ENCODE measurements at places on chromosomes 7 and 10.

- DNase-seq, result no peak
Measured at GRCh38 chr10:84188815-84189214, 5.5 kb upstream of the CDHR1 start.

DNA sequence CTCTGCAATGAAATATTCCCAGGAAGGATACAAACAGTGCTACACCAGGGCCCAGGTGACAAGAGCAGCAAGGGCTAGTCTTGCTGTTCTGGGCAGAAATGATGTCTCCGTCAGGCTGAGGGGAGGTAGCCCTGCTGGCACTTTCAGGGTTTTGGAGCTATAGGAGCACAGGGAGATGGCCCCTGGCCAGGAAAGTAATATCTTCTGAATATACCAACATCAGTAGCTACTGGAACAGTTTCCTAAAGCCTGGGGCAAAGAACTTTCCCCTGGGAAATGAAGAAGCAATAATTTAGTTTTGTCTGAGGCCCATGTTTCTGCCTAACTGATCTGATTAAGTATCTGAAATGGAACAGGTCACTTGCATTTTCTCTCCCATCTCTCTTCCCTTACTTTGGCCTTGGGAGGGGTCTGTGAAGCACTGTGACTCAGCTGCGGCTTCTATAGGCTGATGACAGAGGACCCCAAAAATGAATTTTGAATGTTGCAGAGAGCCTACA, 489.1 kb upstream of the PODXL start:
- DNase-seq, result no peak

DNA sequence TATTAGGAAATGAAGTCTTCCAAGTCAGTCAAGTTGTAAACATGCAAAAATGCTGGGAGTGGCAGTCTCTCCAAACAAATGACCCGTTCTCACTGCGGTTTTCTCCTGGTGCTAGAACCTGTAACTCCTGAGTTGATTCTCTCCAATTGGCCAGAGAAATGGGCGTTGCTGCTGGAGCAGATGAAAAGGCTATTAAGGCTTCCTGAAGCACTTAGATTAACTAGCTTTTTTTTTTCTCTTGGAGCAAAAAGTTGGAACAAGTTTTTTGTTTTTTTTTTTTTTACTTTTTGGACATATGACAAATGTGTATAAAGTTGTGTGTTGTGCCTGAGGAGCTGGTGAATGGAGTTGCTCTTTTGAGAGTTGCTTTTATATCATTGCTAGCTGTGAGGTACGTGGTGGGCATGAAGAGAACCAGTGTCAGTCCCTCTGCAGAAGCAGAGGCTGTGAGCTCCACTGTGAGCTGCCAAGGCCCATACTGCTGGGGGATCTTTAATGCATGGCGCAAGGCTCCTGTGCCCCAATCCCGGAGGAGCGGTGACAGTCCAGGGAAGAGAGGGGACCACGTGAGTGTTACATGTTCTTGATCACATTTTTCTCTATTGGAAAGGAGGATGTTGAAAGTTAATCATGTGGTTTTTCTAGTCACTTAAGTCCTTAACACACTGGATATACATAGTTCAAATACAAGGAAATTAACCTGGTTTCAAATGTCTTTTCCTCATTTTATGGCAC, 393.6 kb upstream of the GALNT17 start:
- DNase-seq, result no peak

GRCh38 chr10:484925-485661, 204.4 kb downstream of the DIP2C start:
- DNase-seq, result no peak

- no peak for DNase-seq
Measured at GRCh38 chr7:155182406-155182970, 112.4 kb downstream of the HTR5A start.

GRCh38 chr10:29616542-29616941, 18.2 kb downstream of the SVIL start:
- DNase-seq, result no peak

DNA sequence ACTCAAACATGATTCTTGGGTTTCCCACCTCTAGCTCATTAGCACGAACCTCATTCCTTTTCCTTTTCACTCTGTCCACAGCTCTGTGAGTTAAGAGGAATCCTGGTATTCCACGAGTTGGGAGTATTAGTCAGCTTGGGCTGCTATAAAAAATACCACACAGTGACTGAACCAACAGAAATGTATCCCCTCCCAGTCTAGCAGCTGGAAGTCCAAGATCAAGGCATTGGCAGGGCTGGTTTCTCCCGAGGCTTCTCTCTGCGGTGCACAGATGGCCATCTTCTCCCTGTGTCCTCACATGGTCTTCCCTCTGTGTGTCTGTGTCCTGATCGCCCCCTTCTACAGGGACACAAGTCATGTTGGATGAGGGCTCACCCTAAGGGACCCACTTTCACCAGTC, 261.6 kb downstream of the TNS3 start:
- no peak for DNase-seq

DNA sequence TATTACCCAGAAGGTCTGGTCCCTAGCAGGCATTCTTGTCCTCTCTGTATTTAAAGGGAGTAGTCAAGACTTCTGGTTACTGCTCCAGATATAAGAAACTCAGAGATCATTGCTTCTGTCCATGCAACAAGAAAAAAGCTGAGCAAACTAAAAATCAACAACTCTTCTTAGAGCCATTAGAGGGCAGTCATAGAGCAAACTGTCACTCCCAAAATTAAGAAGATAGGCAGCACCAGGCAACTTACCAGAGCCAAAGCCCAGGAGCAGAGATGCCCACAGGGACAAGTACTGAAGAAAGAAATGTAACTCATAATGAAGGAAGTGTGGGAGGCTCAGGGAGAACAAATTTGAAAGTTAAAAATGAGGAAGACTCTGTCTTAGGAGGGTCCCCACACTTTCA, 472.9 kb upstream of the COBL start:
- no peak for DNase-seq

- no peak for DNase-seq
Measured at GRCh38 chr7:130907439-130907838, 173.4 kb upstream of the KLF14 start.

DNA sequence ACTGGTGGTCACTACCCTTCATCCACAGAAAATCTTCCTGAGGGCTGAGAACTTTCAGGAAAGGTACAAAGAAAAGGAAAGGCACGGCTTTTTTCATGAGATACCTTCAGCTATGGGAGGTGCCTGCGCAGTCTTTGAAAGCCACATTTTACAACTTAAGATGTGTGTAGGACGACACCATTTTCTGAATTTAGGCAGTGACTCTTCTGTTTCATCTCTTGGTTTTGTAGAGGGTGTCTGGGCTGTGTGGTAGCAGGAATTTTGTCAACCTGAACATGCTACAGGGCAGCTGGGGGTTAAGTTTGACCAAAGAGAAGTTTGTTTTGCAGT, 138.1 kb downstream of the NRP1 start:
- DNase-seq, result no peak

DNA sequence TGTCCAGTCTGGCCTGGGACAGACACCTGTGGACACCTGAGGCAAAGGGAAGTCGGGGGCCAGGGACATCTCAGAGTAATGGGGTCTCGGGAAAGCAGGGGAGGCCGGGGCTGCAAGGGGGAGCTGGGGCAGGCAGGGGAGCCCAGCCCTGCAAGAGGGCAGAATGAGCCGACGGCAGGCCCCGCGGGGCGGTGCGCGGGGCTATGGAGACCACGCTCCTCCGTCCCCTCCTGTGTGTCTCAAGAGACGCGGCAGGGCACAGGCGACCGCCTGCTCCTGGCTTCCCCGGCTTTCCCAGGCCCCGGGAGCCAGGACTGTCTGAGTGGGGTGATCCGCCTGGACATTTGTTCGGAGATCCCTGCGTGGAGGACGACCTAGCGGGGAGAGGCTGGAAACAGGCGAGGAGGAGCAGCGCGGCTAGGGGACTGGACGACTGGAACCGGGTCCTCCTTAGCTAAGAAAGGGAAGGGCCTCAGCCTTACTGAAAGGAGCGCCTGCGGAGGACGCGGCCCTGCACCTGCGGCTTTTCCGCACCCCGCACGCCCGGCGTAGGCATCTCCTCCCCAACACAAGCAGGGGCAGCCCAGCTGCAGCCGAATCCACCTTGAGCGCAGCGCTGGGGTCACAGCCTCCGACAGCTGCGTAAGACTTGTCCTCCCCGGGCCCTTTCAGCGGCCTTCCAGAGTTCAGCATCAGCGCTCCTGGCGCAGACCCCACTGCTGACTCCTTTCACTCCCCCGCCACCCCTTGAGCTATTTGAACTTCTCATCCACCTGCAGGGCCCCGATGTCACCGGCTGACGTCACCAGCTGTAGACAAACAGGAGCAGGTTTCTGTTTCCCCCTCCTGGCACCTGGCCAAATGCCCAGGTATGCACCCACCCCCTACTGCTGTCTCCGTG, 176.4 kb downstream of the ZNF248 start:
- no peak for DNase-seq

- no peak for DNase-seq
Measured at GRCh38 chr10:128047991-128048818, 78.0 kb downstream of the MKI67 start.

DNA sequence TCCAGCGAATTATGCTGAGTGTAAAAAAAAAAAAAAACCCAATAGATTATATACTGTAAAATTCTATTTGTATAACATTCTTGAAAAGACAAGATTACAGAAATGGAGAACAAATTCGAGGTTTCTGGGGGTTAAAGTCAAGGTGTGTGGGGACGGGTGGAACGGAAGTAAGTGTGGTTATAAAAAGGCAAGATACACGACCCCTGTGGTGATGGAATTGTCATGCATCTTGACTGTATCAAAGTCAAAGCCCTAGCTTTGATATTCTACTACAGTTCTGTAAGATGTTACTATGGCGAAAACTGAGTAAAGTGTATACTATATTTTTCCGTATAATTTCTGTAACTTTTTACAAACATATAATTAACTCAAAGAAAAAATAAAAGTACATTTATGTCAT, 718.2 kb upstream of the PCDH15 start:
- DNase-seq, result no peak

DNA sequence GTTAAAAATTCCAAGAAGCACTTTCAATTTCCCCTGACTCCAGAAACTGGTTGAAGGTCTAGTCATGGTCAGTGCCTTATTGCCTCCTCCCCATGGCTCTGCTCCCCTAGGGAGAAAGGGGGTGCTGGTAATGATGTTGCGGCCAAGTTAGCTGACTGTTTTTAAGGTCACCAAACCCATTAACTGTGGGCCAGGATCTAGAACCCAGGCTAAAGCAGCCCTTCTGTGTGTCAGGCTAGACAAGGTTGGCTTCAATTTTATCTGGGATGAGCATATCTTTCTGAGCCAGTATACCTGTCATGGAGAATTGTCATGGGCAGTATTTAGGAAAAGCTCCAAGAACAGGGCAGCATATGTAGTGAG, 11.2 kb upstream of the HOXA13 start:
- no peak for DNase-seq

- DNase-seq, result no peak
Measured at GRCh38 chr10:52864201-52865106, 91.9 kb upstream of the MBL2 start.

- no peak for DNase-seq
Measured at GRCh38 chr10:95392681-95393164, 101.9 kb upstream of the PDLIM1 start.

DNA sequence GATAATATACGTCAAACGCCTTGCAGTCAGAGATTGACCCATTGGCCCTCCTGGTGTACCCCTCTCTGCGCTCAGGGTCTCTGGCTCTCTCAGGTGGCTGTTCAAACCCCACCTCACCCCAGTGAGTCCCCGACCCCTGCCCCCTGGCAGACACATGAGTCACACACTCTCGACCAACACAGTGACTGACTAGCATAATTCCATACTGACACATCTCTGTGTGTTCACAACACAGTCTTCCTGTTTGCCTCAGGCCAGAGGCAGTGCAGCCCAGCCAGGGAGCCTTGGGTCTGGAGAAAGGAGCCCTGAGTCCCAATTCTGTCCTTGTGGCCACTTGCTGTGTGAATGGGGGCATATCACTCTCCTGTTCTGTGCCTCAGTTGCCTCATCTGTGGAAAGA, 40.1 kb downstream of the PALD1 start:
- no peak for DNase-seq

- no peak for DNase-seq
Measured at GRCh38 chr10:122740640-122741039, 41.0 kb upstream of the C10orf120 start.

DNA sequence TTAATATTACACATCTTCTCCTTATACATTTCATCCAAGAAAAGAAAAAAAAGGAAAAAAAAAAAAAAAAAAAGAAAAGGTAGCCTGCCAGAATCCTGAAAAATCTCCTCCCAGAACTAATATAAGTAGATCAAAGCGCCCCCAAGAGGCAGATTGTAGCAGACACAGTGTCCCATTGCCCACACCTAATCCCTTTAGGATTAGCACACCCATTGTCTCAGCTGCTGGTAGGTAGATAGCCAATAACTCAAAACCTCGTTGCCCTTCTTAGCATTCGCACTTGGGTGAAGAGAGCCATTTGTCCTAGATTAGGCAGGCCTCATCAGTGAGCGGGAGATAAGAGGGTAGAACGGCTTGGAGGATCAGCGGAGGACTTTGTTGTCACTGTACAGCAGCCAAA, 100.2 kb upstream of the SORCS1 start:
- no peak for DNase-seq

- no peak for DNase-seq
Measured at GRCh38 chr7:52009181-52009580, 692.6 kb upstream of the COBL start.

- DNase-seq, result no peak
Measured at GRCh38 chr10:89549510-89549909, 14.1 kb upstream of the SLC16A12 start.

DNA sequence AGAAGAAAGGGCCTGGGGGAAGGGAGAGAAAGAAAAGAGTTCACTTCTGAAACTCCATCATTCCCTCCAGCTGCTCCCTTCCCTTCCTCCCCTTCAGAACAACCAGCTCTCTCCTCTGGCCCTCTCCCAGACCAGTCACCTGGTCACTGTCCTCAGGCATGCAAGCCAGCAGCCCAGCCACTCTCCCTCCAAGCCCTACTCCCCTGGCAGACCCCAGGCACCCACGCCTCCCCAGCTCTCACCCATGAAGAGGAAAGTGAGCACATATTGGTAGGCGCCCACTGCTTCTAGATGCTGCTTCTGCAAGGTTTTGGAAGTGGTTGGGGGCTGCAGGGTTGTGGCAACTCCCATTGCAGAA, 353 bp downstream of the MOGAT3 start:
- no peak for DNase-seq

DNA sequence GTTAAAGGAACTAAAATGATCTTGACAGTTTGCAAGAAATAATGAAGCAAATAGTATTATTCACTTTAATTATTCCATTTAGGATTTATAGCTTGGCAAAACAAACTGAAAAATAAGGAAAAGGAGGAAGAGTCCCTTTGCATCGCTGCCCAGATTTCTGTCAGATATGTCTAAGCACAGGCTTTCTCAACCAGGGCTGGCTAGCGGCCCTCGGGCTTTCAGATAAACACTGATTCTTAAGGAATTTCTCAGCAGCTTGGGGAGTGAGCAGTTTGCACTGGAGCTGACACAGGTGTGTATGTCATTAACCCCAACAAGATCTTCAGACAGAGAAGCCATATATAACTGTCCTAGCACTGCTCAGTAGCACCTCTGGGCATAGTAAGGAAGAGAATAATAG, 47.9 kb upstream of the SEMA3D start:
- no peak for DNase-seq

GRCh38 chr7:37385787-37386186, 62.9 kb downstream of the ELMO1 start:
- no peak for DNase-seq

Measured in activated T-cell treated with anti-CD3 and anti-CD28 coated beads for 48 hours (primary cell).